Lower lobe of right lung (tissue), 2 donors: ENCODE measurements at places on chromosomes 16 and 17.
A peak's percentile ranks its signal among the peaks of the same experiment; 100 is the strongest.

DNA sequence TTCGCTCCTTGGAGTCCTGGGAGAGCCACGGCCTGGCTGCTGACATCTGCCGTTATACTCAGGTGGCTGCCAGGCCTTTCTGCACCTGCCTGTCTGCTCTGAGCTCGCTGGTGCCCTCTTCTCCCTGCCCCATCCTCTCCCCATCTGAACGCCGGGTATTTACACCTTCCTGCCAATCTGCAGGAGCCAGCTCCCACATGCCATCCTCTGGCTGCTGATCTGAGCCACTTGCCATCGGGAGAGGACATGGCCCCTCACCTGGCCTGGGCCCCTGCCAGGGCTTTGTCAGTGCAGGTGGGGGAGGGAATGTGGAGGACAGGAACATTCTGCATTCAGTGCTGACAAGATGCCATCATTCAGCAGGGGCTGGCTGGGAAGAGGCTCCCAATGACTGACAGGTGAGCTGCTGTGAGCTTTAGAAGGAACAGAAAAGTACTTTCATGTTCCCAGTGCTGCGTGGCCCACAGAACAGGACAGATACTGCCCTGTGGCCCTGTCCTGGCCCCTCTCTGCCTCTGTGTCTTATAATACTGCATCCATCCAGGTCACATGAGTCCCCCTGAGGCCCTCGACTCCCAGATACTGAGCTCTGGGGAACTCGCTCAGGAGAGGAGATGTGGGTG is 96.3 kb upstream of the ZNF469 start:
- H3K27me3 ChIP-seq = no peaks in the 10 kb centered on the region
- no peaks in the 10 kb centered on the region for H3K4me1 ChIP-seq
- DNase-seq = peak; percentile 30
- H3K27ac ChIP-seq = no peak overlapping the region

DNA sequence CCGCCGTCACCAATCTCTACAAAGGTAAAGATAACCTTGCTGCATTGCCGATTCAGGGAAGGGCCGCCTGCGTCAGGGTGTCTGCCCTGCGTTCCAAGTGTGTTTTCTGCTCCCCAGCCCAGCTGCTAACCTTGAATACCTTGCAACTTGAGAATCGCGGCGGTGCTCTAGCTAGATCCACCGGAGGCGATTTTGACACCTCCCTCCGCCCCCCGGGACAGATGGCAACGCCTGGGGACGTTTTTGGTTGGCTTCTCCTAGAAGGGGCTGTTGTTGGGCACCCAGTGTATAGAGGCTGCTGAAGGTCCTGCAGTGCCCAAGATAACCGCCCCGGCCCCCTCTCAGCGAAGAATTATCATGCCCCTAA is 1.5 kb downstream of the HAPSTR1 start:
- H3K27ac ChIP-seq = peak overlapping the region; percentile 99
- DNase-seq = peak; percentile 54
- H3K4me1 ChIP-seq = peaks cover 55% of the 10 kb centered on the region
- peaks cover 35% of the 10 kb centered on the region for H3K36me3 ChIP-seq
- H3K27me3 ChIP-seq = no peaks in the 10 kb centered on the region

- H3K27me3 ChIP-seq = no peaks in the 10 kb centered on the region
- peaks cover 18% of the 10 kb centered on the region for H3K4me1 ChIP-seq
- peak overlapping the region; percentile 95 for H3K27ac ChIP-seq
- DNase-seq = no peak
Measured at GRCh38 chr16:1420111-1420539, 422 bp downstream of the UQCC4 start.

- H3K4me3 ChIP-seq = no peak overlapping the region
- no peak for DNase-seq
- no peak overlapping the region for H3K27ac ChIP-seq
- no peaks in the 10 kb centered on the region for H3K27me3 ChIP-seq
- peaks cover 19% of the 10 kb centered on the region for H3K4me1 ChIP-seq
Measured at GRCh38 chr17:78110363-78111015, 18.1 kb downstream of the TMC6 start.
